ENCODE measurements at places on chromosomes 13 and 19.

- H3K27ac ChIP-seq, result no peak overlapping the region
- no peaks in the 10 kb centered on the region for H3K36me3 ChIP-seq
- H3K4me3 ChIP-seq, result no peak overlapping the region
- DNase-seq, result no peak
- H3K4me1 ChIP-seq, result no peaks in the 10 kb centered on the region
- H3K27me3 ChIP-seq, result no peaks in the 10 kb centered on the region
Observed at GRCh38 chr13:34553376-34553775, 388.7 kb upstream of the NBEA start.

- no peaks in the 10 kb centered on the region for H3K36me3 ChIP-seq
- H3K27ac ChIP-seq, result no peak within 1 kb of the TSS
- no peak within 1 kb of the TSS for H3K4me3 ChIP-seq
- peaks cover 6% of the 10 kb centered on the region for H3K27me3 ChIP-seq
- no peak for DNase-seq
- no peaks in the 10 kb centered on the region for H3K4me1 ChIP-seq
Observed at GRCh38 chr19:40217934-40218890, at the start of gene TTC9B. TSS of gene TTC9B (minus strand) at chr19:40218384. CDS start at chr19:40218381, 3 bp downstream.

DNA sequence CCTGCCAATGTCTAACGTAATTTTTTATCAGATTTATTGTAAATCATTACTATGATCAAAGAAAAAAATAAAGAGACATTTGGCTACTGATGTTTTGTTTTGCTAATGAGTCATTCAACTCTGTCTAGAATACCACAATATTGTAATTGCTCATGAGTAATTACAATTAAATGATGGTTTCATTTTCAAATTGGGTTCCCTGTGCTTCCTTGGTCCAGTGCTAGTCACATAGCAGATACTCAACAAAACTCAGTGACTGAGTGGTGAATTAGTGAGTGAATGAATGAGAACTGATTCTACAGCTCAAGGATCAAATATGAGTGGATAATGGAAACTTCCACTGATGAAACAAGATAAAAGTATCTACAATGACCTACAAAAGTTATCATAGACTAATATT, 304.7 kb downstream of the POU4F1 start:
- no peaks in the 10 kb centered on the region for H3K4me1 ChIP-seq
- no peak for DNase-seq
- no peak overlapping the region for H3K27ac ChIP-seq
- H3K27me3 ChIP-seq, result no peaks in the 10 kb centered on the region

DNA sequence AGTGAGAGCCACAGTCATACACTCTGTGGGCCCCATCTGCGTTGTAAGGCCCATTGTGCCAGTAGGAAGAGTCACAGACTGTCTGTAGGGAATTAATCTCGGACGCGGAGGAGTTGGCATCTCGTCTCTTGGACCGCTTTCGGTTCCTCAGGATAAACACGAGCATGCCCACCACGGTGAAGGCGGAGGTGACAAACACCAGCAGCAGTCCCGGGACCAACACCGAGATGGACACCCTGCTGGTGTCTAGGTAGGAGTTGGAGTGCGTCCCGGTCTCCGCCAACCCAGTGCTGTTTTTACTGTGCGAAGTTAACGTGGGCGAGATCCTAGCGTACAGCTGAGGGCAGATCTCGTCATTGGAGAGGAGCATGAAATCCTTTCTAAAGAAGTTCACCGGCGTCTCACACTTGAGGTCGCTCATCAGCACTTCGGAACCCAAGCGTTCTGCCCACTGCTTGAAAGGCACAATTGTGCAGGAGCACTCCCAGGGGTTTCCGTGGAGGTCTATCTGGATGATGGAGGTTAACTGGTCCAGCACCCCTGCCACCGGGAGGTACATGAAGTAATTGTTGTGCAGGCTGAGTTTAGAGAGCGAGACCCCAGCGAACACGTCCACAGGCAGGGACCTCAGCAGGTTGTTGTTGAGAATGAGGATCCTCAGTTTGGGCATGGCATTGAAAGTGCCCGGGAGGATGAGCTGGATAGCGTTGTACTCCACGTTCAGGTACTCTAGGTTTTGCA, 2.7 kb downstream of the SLITRK1 start:
- H3K27me3 ChIP-seq, result peaks cover 15% of the 10 kb centered on the region
- no peaks in the 10 kb centered on the region for H3K36me3 ChIP-seq
- H3K4me3 ChIP-seq, result no peak overlapping the region
- no peak overlapping the region for H3K27ac ChIP-seq

DNA sequence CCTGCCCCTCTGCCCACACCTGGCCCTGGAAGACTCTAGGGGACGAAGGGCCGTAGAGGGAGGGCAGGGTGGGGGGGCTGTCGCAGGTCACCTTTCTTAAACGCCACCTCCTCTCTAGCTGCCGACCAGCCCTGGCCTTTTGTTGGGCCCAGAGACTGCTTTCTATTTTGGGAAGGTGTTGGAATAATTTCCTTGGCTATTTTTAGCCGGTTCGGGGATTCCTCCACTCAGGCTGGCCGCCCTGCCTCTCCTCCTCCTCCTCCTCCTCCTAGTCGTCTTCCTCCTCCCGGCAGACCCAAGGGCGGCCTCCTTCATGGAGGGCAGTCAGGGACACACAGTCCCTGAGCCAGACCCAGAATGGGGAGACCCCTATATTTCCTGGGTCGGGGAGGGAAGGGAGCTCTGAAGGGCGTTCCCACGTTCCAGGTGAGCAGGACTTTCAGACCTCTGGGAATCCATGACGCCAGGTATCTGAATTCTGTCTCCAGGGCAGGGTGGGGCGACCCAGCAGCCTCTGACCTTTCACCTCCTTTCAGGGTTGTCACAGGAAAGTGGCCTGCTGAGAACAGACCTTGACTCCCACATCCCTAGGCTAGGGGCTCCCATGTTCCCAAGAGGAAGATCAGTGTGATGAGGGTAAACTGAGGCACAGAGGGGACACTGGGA, 19.9 kb downstream of the GADD45B start:
- DNase-seq, result no peak
- H3K36me3 ChIP-seq, result no peaks in the 10 kb centered on the region
- no peaks in the 10 kb centered on the region for H3K27me3 ChIP-seq
- peak overlapping the region; percentile 52 for H3K4me3 ChIP-seq

DNA sequence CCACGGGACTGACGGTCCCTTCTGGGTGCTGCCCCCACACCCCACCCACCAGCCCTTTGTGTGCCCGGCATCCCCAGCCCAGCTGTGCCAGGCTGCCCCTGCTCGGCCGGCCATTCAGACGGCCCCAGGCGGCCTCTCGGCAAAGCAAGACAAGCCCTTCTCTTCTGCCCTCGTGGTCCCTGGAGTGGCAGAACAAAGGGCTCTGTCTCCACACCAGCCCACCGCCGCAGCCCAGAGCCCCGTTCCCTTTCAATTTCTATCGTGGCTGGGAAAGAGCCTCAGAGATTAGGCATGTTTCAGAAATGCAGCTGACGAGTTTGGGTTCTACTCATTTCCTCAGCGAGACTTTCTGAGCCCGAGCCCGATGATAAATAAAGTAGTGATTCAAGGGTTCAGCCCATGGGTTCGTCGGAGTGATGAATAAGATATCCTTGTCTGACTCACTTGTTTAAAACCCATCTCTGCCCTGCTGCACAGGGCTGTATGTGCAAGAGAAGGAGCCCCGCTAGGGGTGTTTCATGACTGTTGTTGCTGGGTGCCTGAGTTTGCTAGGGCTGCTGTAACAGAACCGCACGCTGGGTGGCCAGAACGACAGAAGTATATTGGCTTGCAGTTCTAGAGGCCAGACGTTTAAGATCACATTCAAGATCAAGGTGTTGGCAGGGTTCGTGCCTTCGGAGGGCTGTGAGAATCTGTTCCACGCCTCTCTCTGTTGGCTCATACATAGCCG, 4.3 kb downstream of the MYO9B start:
- DNase-seq, result no peak
- peaks cover 19% of the 10 kb centered on the region for H3K4me1 ChIP-seq
- no peaks in the 10 kb centered on the region for H3K27me3 ChIP-seq
- peak overlapping the region; percentile 71 for H3K27ac ChIP-seq
- no peaks in the 10 kb centered on the region for H3K36me3 ChIP-seq
